Brain microvascular endothelial cell (primary cell): ENCODE measurements at places on chromosomes 5 and 9.

DNA sequence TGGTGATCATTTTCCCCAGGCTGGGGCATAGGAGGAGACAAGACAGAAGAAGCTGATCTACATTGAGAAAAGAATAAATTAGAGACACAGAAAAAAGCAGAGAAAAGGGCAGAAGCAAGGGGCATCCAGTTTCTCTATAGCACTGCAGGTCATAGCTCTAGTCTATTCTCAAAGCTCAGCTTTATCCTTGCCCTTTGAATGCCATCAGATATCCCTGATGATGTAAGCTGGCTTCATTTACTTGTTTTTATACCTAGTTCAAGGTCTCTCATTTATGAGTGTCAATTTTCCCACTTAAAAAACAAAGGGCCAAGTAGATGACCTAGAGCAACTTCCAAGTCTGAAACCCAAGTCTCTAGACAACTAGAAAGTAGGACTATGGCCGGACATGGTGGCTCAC lies 32.7 kb downstream of the FBXO10 start:
- DNase-seq: no peak

DNA sequence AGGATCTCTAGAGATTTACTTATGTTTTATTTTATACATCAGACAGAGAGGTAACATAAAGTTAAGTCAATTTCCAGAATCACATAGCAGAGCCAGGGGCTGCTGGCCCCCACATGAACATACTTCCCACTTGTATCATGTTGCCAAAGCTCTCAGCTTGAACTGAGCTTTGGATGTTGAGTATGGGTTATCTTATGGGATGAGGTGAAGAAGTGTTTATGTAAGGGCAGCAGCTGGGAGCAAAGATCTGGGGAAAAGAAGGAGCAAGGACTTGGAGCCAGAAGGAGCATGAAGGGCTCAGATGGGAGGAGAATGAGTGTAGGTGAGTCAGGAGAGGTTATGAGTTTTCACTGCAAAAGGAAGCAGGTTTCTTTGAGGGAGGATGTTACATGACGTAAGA lies 72.0 kb downstream of the MROH2B start:
- DNase-seq: no peak

DNA sequence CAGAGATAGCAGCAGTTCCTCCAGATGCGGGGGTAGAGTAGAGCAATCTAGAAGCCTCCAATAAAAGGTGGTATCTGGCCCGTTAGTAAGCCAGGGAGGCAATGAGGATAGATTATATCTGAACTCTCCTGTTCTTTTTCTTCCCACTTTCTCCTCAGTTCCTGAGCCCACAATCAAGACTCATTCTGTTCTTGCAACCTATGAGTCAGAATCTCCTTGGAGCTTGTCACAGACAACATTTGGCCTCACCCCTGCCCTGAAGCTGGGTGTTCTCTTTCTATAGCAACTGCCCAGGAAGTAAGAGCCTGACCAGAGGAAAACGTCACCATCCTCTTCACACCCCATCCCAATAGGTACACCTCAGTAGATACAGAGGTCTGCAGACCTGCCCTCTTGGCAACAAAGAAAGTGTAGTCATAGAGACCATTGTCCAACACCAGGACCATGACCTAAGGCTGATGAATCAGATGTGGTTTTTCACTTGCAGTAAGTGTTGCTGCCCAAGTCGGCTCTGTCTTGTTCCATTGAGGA lies 76.3 kb upstream of the PCA3 start:
- peak; percentile 83 for DNase-seq

GRCh38 chr5:4576161-4576748 lies 563.9 kb upstream of the ADAMTS16 start:
- peak; percentile 14 for DNase-seq
